ENCODE measurements at places on chromosomes 5 and 9.
A peak's percentile ranks its signal among the peaks of the same experiment; 100 is the strongest.

GRCh38 chr9:95691435-95691834 lies 174.7 kb upstream of the PTCH1 start:
- no peak for DNase-seq

DNA sequence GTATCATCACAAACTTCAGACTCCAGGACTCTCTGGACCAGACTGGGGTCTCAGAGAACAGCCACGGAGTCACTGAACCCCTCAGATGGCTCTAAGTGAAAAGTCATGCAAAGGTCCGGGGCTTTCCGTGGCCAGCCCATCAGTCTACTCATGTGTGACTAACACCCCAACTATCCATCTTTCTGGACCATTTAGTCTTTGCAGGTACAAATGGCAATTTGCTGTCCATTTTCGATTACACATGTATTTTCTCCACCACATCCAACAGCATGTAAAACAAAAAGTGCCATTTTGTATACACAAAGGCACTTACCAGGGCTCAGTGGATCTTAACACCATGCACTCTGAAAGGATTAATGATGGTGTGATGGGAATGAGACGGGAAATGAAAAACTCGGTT lies 387.7 kb downstream of the BNC2 start:
- DNase-seq, result no peak

DNA sequence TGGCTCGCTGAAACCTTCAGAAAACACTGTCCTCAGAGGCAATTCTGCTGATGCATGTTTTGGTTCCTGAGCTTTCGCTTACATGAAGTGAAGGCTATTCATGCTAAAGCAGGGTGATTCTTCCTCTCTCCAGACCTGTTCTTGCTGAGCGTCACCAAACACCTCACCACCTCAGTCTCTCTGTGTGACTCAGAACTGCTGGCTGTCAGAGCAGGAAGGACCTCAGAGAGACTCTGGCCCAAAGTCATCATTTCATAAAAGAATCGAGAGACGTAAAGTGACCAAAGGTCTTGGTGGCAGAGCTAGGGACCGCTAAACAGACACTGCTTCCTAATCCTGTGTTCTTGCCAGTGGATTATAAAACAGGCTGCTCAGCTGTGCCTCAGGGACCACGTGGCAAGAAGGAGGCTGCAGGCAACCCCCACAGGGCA lies 73.8 kb downstream of the LHFPL2 start:
- DNase-seq, result peak; percentile 56

DNA sequence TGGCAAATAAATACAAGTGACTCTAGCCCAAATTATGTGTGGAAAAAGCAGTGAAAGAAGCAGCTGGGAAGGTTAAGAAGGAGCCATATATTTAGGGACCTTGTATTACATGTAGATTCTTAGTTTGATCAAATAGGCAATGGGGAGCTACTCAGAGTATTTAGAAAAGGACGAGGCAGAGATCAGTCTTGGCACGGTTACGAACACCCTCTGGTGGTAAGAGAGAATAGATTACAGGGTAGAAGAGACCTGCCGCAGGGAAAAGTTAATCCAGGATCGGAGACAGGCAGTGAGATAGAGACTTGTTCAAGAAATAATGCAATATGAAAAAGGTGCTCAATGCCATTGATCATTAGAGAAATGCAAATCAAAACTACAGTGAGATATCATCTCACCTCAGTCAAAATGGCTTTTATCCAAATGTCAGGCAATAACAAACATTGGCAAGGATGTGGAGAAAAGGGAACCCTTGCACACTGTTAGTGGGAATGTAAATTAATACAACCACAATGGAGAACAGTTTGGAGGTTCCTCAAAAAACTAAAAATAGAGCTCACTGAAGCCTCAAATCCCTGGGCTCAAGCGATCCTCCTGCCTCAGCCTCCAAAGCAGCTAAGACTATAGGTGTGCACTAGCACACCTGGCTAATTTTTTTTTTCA lies 12.0 kb downstream of the INIP start:
- peak; percentile 65 for DNase-seq

DNA sequence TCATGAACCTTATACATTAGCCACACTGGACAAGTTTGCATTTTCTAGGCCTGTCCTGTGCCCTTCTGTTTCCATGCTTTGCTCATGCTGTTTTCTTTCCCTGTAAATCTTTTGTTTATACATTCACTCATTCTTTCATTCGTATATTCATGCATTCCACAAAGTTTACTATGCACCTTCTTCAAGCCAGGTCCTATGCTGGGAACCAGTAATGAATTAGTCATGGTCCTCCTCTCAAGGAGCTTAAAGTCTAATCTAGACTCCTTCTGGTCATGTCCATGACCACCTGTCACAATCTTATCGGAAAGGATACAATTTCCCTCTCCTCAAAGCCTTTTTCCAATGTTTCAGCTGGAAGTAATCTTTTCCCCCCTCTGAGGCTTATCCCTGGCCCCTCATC lies 9.1 kb upstream of the XPA start:
- DNase-seq, result no peak

GRCh38 chr9:136560586-136560985 lies 14.7 kb upstream of the NOTCH1 start:
- no peak for DNase-seq

- DNase-seq, result no peak
Observed at GRCh38 chr9:28365020-28365640, 791.8 kb upstream of the C9orf72 start.

- no peak for DNase-seq
Observed at GRCh38 chr9:77833561-77834429, 185.7 kb upstream of the GNA14 start.

DNA sequence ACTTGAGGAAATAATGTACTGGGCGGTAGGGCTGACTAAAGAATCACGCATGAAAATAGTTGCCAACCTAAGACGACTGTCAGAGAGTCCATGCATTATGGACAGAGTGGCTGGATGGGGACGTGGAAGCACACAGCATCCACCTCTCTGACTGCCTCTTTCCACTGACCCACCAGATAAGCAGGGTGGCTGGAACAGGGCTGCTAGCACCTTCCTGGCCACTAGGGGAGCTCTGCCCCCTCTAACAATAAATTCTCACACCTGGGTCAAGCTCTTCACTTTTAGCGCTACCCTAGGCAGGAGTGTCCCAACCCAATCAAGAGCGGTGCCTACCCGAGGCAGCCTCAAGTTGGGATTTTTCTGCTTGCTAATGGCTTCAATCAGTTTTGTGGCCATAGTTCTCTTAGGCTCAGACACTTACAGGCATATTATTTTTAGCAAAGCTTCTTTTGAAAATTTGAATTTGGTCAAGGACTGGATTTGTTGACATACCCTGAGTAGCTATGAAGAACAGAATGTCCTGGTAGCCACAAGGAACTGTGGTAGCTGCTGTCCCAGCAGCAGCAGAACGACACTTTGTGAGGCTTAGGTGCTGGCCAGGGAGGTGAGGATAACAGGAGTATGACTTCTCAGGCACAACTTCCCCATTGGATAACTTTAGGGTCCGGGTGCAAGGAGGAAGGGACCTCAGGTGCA lies 6.9 kb upstream of the TPM2 start:
- peak; percentile 53 for DNase-seq

- DNase-seq, result no peak
Observed at GRCh38 chr5:173864126-173865050, 23.8 kb upstream of the CPEB4 start.
